Activated CD4-positive, alpha-beta T cell treated with anti-CD3 and anti-CD28 coated beads, Interleukin-2, amount 10 ng/mL, durations not matched to agents 7 days and 5 days (primary cell): ENCODE measurements at places on chromosomes 4 and X. TPM values are rescaled to one million over a fixed set of nuclear protein-coding genes. Genes with fewer than 3 reads are reported as not detected.

DNA sequence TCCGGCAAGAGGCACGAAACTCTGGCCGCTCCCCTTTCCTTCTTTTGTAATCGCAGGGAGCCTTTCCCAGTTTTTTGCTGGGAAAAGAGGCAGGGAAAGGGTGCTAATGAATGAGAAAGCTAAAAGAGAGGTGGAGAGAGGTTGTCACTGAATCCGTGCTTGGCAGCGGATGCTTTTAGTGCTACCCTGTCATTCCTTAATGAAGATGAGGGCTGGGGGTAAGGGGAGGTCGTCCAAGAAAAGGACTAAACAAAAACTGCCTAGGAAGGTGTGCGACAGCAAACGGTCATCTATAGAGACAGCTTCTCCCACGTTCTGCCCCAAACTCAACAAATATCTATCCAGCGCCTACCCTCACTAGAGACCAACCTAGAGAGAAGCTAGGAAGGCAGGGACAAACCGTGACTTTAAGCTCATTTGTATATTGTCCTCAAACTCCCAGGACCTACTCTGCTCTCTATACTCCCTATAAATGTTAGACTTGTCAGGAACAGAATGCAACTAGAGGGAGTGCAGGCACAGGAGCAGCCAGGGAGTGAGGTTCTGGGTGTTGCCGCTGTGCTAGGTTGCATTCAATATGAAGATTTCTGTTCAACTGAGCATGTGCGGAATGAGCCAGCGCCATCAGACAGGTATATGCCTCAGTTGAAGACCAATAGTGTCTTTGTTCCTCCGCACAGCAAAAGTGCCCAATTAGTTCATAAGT, 777 bp upstream of the CASK start:
- peaks cover 18% of the 10 kb centered on the region for H3K4me1 ChIP-seq
- H3K27ac ChIP-seq, result peak overlapping the region; percentile 90
- H3K36me3 ChIP-seq, result peaks cover 8% of the 10 kb centered on the region
- peak; percentile 37 for DNase-seq
- H3K27me3 ChIP-seq, result peaks cover 1% of the 10 kb centered on the region

- H3K27me3 ChIP-seq, result no peaks in the 10 kb centered on the region
- H3K36me3 ChIP-seq, result no peaks in the 10 kb centered on the region
- no peaks in the 10 kb centered on the region for H3K4me1 ChIP-seq
- no peak for DNase-seq
- H3K27ac ChIP-seq, result no peak overlapping the region
These were observed 42.5 kb upstream of the XIAP start for GRCh38 chrX:123817288-123817894.

DNA sequence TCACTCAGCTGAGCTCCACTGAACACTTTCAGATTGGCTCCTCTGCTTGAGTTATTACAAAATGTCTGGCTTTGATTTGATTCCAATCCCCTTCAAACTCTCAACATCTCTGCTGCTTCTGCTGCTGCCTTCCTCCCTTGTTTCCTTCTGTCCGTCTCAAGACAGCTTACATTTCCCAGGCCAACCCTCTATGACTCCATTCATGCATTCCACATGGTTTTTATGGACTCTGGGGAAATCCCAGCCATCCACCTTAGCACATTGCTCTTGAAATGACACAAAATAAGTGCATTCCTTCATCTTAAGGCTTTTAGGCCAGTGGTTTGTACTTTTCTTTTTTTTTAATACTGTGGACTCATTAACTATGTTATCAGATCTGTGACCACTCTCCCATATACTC, 68.5 kb upstream of the TMEM164 start:
- no peak overlapping the region for H3K4me3 ChIP-seq
- no peaks in the 10 kb centered on the region for H3K27me3 ChIP-seq
- no peaks in the 10 kb centered on the region for H3K36me3 ChIP-seq
- H3K27ac ChIP-seq, result no peak overlapping the region
- no peaks in the 10 kb centered on the region for H3K4me1 ChIP-seq

DNA sequence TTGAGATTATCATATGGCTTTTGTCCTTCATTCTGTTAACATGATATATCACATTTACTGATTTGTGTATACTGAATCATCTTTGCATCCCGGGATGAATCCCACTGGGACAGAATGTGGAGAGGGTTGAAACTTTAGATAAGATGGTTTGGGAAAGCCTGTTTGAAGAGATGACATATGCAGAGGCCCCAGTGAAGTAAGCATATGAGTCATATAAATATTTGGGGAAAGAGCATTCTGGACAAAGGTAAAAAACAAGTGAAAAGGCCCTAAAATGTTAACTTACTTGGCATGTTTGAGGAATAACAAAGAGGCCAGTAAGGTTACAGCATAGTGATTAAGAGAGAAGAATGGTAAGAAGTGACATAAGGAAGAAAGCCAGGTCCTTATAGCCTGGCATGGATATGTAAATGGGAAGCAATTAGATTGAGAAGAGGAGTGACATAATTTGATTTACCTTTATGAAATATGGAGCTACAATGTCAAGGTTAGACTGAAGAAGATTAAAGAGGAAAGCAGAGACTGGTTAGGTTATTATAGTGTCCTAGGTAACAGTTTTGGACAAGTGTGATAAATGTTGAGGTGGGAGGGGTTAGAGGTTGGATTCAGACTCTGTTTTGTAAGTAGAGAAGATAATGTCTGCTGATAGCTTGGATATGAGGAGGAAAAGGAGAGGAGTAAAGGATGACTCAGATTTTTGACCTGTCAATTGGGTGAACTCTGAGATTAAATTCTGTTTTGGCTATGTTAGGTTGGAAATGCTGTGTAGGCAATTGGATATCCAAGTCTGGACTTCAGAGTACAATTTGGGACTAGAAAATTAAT, 54.6 kb upstream of the DRP2 start:
- peaks cover 23% of the 10 kb centered on the region for H3K36me3 ChIP-seq
- H3K4me3 ChIP-seq, result no peak overlapping the region
- DNase-seq, result no peak
- H3K27ac ChIP-seq, result no peak overlapping the region
- no peaks in the 10 kb centered on the region for H3K27me3 ChIP-seq

DNA sequence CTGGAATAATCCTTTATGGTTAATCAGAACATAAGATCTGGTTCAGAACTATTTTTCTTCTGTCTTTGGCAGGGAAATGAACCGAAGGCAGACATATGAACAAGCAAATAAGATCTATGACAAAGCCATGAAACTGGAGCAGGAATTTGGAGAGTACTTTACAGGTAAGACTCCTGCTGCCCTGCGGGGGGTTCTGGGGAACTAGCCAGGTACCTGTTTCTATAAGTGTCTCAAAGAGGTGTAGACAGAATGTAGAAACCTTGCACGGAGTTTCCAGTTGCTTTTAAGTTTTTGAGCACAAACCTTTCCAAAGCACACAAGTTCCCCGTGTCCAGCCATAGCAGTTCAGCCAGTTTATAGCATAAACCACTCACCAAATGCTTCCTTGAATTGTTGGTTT, 56.2 kb downstream of the DLG3 start:
- peaks cover 16% of the 10 kb centered on the region for H3K4me1 ChIP-seq
- H3K27me3 ChIP-seq, result no peaks in the 10 kb centered on the region
- DNase-seq, result no peak
- H3K4me3 ChIP-seq, result no peak overlapping the region
- H3K36me3 ChIP-seq, result peaks cover 15% of the 10 kb centered on the region

NSG1 gene
- total RNA-seq, result 11.9 TPM

RHOXF1 gene
- not detected for total RNA-seq

- H3K27ac ChIP-seq, result no peak overlapping the region
- no peak for DNase-seq
- peaks cover 3% of the 10 kb centered on the region for H3K36me3 ChIP-seq
- peaks cover 24% of the 10 kb centered on the region for H3K4me1 ChIP-seq
These were observed 43.1 kb upstream of the FGF2 start for GRCh38 chr4:122783301-122784215.

GPM6B gene
- not detected for total RNA-seq

DNA sequence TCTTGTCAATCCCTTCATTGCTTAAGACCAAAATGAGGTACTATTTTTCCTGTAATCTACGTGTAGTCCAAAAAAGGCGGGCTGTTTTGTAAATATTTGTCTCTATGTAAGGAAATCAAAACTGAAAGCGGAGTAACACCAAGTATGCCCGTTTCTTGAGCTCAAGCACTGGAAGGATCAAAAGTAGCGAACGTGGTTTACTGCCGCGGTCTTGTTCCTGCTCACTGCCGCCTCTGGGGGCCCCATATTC, 71.5 kb downstream of the AFF1 start:
- H3K4me1 ChIP-seq, result peaks cover 56% of the 10 kb centered on the region
- H3K27me3 ChIP-seq, result no peaks in the 10 kb centered on the region
- H3K36me3 ChIP-seq, result peaks cover 2% of the 10 kb centered on the region
- no peak for DNase-seq

CT45A5 gene
- total RNA-seq, result not detected

PCYT1B gene
- total RNA-seq, result not detected

UGT8 gene
- 0.19 TPM for total RNA-seq

EMCN gene
- not detected for total RNA-seq

GRCh38 chrX:136671006-136671610, 23.1 kb downstream of the CD40LG start:
- H3K27me3 ChIP-seq, result no peaks in the 10 kb centered on the region
- H3K36me3 ChIP-seq, result peaks cover 87% of the 10 kb centered on the region
- no peak overlapping the region for H3K4me3 ChIP-seq
- H3K4me1 ChIP-seq, result peaks cover 92% of the 10 kb centered on the region

- H3K4me1 ChIP-seq, result no peaks in the 10 kb centered on the region
- H3K36me3 ChIP-seq, result no peaks in the 10 kb centered on the region
- H3K4me3 ChIP-seq, result no peak overlapping the region
- peak; percentile 46 for DNase-seq
- H3K27ac ChIP-seq, result no peak overlapping the region
These were observed 209.3 kb downstream of the UGT8 start for GRCh38 chr4:114807759-114808404.

PLAC8 gene
- 395 TPM for total RNA-seq

GRCh38 chr4:156168288-156168687, 214.6 kb upstream of the CTSO start:
- H3K27ac ChIP-seq, result no peak overlapping the region
- H3K27me3 ChIP-seq, result no peaks in the 10 kb centered on the region
- DNase-seq, result no peak
- H3K4me3 ChIP-seq, result no peak overlapping the region
- H3K4me1 ChIP-seq, result no peaks in the 10 kb centered on the region

- DNase-seq, result no peak
- no peak overlapping the region for H3K4me3 ChIP-seq
- peaks cover 5% of the 10 kb centered on the region for H3K36me3 ChIP-seq
- no peak overlapping the region for H3K27ac ChIP-seq
These were observed 95.1 kb downstream of the AFAP1 start for GRCh38 chr4:7844594-7844991.

CLDN34 gene
- not detected for total RNA-seq

DNA sequence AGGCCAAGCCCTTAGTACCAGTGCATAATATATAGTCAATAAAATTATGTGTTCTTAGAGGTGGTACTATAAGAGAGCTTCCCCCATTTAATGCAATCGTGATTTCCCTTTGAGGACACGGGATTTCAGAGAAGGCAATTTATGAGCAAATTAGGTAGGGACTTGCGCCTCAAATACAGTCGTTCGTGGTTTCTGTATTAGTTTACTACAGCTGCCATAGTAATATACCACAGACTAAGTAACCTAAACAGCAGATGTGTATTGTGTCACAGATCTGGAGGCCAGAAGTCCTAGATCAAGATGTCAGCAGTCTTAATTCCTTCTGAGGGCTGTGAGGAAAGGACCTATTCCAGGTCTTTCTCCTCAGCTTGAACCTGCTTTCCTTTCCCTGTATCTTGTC, 1.5 kb upstream of the PUDP start:
- no peak overlapping the region for H3K27ac ChIP-seq
- no peak overlapping the region for H3K4me3 ChIP-seq
- H3K27me3 ChIP-seq, result no peaks in the 10 kb centered on the region
- peaks cover 16% of the 10 kb centered on the region for H3K4me1 ChIP-seq

CTAG1A gene
- total RNA-seq, result not detected

MAGEB10 gene
- total RNA-seq, result not detected
